ENCODE measurements at places on chromosomes 7 and 10.

DNA sequence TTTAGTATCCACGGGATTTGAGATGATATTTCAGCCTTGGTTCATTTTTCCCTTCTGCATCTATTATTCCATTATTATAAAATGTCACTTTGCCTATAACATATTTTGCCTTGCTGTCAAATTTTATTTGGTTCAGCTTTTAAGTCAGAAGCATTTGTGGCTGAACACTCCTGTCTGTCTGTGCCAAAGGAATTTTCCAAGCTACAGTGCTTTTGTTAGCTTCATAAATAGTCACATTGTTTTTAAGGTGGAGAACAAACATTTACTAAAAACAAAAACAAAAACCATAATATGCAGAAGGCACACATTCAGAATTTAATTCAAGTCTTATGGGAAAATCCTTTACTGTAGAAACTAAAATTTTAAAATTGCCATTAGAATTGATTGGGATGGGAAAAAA lies 33.8 kb upstream of the ELMO1 start:
- DNase-seq: no peak
- no peak overlapping the region for H3K4me3 ChIP-seq
- H3K27ac ChIP-seq: no peak overlapping the region
- H3K27me3 ChIP-seq: no peaks in the 10 kb centered on the region
- H3K36me3 ChIP-seq: no peaks in the 10 kb centered on the region

- no peaks in the 10 kb centered on the region for H3K4me1 ChIP-seq
- no peaks in the 10 kb centered on the region for H3K36me3 ChIP-seq
- no peak overlapping the region for H3K4me3 ChIP-seq
- no peak overlapping the region for H3K27ac ChIP-seq
- peak; percentile 17 for DNase-seq
- H3K27me3 ChIP-seq: peaks cover 23% of the 10 kb centered on the region
Observed at GRCh38 chr7:82105463-82105862, 335.6 kb upstream of the HGF start.

DNA sequence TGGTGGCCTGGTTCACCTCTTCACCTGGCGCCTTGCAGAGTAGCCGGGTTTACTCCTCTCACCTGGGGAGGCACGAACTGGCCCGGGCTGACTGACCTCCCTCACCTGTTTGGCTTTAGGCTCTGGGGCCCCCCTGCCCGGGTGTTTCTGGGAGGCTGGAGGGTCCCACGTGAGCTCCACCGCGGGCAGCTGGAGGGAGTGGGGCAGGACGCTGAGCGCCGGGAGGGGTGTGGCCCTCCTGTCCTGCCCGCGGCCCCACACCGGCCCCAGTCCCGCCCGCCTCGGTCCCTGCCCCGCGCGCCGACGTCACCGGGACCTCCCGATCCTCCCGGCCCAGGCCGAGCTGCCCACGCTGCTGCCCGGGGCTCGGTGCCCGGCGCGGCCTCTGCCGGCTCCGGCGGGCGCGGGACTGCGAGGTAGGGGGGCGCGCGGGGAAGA lies at the start of gene AMZ1:
Gene AMZ1 (plus strand): TSS at position 322 of the 438 bp plus-strand sequence. CDS start 12,250 bp downstream, outside the sequence.
- H3K27me3 ChIP-seq: peaks cover 14% of the 10 kb centered on the region
- H3K27ac ChIP-seq: no peak within 1 kb of the TSS
- H3K4me3 ChIP-seq: no peak within 1 kb of the TSS
- no peak for DNase-seq
- peaks cover 5% of the 10 kb centered on the region for H3K4me1 ChIP-seq
- H3K36me3 ChIP-seq: no peaks in the 10 kb centered on the region

DNA sequence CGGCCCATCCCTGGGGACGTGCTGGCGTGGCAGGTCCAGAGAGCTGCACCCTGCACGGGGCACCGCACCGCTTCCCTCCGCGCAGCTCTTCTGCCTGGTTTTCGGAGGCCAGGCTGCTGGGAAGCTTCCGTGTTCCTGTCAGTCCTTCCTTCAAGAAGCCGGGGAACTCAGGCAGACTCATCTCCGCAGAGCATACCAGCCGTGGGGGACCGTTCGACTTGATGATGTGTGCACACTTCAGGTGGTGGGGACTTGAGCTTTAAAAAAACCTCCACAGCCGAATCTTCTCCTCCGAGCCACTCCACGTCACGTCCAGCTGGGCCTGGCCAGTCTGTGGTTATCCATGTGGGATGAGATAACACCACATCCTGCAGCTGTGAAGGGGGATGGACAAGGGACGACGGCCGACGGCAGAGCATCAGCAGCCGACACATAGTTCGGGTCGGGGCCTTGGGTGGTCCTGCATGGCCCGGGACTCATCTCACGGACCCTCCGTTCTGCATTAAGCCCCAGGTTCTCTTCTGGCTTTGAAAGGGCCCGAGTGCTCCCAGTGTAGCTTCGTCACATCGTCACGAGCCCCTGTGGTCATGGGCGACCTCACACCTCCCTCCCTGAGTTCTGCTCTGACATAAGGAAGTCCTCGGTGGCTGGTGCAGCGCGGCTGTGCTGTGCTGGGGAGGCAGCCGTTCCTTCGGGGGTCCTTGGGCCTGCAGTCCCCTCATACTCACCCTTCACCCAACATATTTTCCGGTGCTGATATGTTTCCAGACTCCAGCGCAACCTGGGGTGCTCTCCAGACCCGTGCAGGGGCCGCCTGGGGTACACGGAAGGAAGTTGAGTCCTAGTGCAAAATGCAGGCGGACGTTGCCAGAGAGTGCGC lies 4.5 kb upstream of the BHLHA15 start:
- no peak overlapping the region for H3K4me3 ChIP-seq
- no peaks in the 10 kb centered on the region for H3K27me3 ChIP-seq
- peaks cover 31% of the 10 kb centered on the region for H3K36me3 ChIP-seq
- H3K4me1 ChIP-seq: no peaks in the 10 kb centered on the region
- H3K27ac ChIP-seq: no peak overlapping the region

GRCh38 chr7:70646536-70647248 lies 485.3 kb upstream of the GALNT17 start:
- no peak overlapping the region for H3K4me3 ChIP-seq
- H3K4me1 ChIP-seq: no peaks in the 10 kb centered on the region
- H3K36me3 ChIP-seq: no peaks in the 10 kb centered on the region
- DNase-seq: no peak

GRCh38 chr7:147376192-147376591 lies 1214.4 kb upstream of the C7orf33 start:
- H3K27me3 ChIP-seq: peaks cover 51% of the 10 kb centered on the region
- no peak for DNase-seq
- H3K4me3 ChIP-seq: no peak overlapping the region
- no peak overlapping the region for H3K27ac ChIP-seq
